ENCODE measurements at places on chromosomes 1 and 21.

- DNase-seq: peak; percentile 85
Observed at GRCh38 chr21:42336054-42336453, 14.7 kb downstream of the TFF2 start.

- DNase-seq: no peak
Observed at GRCh38 chr1:52659851-52660596, 27.1 kb downstream of the SHISAL2A start.

GRCh38 chr1:235902677-235903542, 36.2 kb upstream of the LYST start:
- no peak for DNase-seq

DNA sequence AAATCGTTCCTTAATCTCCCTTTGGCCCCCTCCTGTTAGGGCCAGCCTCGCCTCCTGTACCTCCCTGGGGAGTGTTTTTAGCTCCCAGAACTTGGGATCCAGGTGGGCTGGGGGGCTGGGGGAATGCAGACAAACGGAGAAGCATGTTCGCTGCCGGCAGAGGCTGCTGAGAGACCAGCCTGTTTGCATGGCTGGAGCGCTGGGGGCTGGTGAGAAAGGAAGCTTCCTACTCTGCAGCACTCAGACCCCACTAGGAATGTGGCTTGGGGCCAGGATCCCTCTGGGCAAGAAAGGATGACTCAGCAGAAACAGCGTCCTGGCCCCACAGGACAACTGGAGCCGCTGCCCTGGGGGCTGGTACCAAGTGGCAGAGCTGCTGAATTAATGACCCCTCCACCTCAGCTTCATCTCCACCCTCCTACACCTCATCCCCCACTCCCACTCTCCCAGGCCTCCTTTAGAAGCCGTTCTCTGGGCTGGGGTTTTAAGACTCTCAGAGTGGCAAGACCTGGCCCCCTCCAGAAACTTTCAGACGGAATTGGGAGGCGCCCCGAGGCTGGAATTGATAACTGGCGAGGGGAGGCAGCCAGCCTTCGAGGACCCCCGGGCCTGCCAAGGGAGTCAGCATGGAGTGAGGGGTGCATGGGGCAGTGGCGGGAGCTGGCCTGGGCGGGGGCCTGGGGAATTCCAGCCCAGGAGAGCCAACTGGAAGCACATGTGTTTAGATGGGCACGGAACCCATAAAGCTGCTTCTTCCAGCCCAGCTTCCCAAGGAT, 28.5 kb upstream of the EPS8L3 start:
- peak; percentile 17 for DNase-seq

GRCh38 chr1:109615879-109616278, 3.5 kb downstream of the GNAT2 start:
- no peak for DNase-seq

GRCh38 chr1:178580876-178581275, 68.0 kb downstream of the TEX35 start:
- no peak for DNase-seq

DNA sequence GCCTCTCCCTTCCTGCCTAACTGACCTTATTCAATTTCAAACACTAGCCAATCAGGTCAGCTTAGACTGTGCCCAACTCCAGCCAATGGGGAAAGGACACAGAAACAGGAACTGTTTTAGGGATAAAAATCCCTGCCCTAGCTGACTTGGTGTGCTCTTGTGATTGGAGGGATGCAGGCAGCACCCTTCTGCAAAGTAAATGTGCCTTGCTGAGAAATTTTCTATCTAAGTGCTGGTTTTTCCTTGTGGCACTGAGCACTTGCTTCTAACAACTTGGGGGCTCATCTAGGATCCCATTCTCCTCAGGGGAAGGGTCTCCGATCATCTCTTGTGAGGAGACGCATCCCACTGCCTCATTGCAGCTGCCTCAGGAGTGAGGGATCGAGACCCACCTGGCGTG, 10.7 kb upstream of the CD2 start:
- no peak for DNase-seq

- DNase-seq: no peak
Observed at GRCh38 chr1:65108025-65108642, 39.9 kb upstream of the AK4 start.

- DNase-seq: no peak
Observed at GRCh38 chr1:198671136-198671535, 32.3 kb downstream of the PTPRC start.

DNA sequence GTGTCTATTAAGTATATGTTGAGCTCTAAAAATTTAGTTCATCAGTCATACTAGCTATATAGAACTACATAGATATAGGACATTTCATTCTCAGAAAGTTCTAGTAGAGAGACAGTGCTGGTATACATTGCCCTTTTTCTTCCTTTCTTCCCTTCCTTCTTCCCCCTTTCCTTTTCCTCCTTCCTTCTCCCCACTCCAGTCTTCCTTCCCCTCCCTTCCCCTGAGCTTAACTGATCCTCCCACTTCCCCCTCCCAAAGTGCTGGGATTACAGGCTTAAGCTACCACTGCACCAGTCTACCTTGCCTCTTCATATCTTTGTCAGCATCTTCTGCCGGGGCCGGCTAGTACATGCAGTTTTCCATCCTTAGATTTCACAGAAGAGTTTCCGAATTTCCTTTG, 12.1 kb downstream of the THRAP3 start:
- no peak for DNase-seq

DNA sequence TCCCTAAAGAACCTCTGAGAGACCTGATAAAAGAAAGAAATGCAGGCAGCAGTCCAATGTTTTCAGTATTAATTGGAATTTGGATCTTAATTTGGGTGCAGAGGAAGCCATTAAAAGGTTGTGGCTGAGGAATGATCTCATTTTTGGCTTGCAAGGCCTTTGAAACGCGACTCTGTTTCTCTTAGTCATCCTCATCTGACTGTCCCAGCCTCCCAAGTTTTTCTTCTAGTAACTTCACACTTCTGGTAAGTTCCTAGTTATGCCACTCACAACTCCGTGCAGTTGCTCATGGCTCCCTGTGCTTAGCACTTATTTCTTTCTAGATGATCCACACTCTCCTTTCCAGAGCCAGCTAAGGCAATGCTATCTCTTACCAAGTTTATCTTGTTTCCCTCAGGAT, 147.4 kb upstream of the USP24 start:
- DNase-seq: no peak

GRCh38 chr1:204591473-204592090, 75.4 kb downstream of the MDM4 start:
- no peak for DNase-seq

DNA sequence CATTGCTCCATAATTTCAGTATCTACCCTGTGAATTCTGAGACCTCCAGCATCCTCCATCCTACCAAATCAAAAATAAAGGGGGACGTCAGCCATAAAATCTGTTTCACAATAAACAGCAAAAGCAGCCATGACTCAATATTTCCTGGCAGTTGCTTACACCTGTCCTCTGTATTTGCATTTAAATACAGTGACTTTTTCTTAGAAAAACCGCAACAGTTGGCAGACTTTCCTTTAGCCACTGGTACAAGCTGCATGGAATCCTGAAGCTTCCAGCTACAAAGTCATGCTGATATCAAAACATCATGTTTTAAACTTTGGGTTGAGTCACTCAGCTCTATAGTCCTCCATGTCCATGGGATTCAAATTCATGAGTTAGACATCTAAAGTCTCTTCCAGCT, 278.0 kb upstream of the KAZN start:
- DNase-seq: peak; percentile 60

DNA sequence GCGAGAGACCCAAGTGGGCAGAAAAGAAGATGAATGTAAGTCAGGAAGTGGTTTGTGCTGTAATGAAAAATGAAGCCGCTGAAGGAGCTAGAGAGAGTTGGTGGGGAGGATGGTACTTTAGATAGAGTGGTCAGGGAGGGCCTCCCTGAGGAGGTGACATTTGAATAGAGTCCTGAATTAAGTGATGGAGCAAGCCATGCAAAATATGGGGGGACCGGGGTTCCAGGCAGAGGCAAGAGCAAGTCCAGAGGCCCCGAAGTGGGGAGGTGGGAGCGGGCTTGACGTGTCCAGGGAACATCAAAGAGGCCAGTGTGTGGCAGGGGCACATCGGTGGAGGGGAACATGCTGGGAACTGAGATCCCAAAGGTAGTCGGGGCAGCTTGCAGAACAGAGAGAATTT, 43.1 kb downstream of the OPRD1 start:
- DNase-seq: no peak

DNA sequence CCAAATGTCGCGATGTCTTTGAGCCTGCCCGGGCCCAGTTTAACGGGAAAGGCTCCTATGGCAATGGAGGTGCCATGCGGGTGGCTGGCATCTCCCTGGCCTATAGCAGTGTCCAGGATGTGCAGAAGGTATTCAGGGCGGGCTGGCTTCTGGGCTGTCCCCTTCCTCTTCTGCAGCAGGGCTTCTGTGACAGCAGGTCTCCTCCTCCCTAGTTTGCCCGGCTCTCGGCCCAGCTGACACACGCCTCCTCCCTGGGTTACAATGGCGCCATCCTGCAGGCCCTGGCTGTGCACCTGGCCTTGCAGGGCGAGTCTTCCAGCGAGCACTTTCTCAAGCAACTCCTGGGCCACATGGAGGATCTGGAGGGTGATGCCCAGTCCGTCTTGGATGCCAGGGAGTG, 3.0 kb downstream of the ADPRS start:
- no peak for DNase-seq

DNA sequence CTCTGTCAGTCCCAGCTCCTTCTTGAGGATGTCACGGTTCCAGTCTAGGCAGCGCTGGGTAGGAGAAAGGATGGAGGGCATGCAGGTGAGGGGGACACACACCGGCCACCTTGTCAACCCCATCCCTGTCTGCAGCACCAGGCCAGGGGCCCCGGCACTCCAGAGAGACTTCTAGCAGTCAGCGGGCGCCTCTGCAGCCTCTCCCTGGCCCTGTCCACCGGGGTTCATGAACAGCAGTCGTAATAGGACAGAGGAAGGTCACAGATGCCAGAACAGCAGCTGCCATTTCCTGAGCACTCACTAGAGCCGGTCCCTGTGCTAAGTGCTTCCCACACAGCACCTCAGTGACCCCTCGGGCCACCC, 16.3 kb upstream of the SDHB start:
- no peak for DNase-seq

DNA sequence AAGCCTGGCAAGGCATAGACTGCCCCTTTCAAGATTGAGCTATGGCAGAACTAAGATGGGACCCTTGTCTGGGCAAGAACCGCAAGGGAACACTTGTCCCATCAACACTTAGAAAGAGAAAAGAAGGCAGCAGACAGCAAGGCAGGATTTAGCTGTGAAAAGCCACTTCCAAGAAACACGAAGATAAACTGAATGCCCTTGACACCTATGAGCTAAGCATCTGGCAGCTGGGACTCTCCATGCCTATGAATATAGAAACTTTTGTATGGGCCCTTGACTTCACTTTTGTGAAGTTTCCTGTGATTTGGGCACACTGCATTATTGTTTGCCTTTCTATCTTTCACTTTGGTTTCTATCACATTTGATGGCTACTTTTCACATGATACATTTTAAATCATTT, 24.9 kb upstream of the CACNA1E start:
- no peak for DNase-seq

GRCh38 chr1:163797816-163798215, 476.1 kb downstream of the NUF2 start:
- DNase-seq: no peak

DNA sequence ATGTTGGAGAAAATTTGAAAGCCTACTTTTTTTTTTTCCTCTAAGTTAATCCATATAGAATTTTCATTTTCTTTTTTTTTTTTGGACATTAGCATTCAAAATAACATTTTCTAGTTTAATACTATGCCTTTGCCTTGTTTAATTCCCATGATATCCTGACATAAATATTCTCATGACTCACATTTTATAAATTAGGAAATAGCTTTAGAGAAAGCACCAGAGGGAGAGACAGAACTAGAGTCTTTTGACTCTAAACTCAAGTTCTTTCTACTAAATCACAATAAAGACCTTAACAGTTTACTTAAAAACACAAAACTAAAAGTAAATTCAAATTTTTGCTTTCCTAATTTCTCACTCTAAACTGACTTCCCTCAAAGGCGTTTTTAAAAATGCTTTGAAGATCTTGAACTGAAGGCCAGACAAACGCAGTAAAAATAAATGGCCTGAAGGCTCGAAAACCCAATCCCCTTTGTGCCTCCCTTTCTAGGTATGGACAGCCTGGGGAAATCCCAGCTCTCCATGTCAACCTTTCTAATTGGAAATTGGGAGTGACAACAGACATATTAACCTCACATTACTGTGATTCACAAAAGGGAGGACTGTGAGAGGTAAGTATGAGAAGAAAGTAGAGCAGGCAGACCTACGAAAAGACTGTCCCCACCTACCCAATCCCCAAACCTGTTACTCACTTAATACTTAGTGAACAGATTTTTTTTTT, 104.6 kb downstream of the ENAH start:
- DNase-seq: no peak

GRCh38 chr1:149977345-149977744, 33.2 kb downstream of the OTUD7B start:
- peak; percentile 76 for DNase-seq

- DNase-seq: no peak
Observed at GRCh38 chr1:110477445-110477957, 26.6 kb downstream of the PROK1 start.

- no peak for DNase-seq
Observed at GRCh38 chr1:115712911-115713609, 55.5 kb downstream of the CASQ2 start.

- DNase-seq: no peak
Observed at GRCh38 chr21:46636550-46637285, 1.2 kb downstream of the PRMT2 start.

DNA sequence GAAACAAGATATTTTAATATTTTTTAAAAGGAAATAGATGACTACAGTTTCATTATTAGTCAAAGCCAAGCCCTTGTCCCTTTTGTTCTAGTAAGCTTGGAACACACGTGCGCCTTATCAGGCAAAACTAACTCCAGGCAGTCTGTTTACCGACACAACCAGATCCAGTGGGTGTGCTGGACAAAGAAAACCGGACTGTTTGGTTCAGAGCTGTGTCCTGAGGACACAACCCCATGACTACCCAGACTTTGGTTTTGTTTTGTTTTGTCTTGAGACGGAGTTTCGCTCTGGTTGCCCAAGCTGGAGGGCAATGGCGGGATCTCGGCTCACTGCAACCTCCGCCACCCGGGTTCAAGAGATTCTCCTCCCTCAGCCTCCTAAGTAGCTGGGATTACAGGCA, 13.9 kb upstream of the RHOU start:
- no peak for DNase-seq
